ENCODE measurements at places on chromosomes 3 and 15.

DNA sequence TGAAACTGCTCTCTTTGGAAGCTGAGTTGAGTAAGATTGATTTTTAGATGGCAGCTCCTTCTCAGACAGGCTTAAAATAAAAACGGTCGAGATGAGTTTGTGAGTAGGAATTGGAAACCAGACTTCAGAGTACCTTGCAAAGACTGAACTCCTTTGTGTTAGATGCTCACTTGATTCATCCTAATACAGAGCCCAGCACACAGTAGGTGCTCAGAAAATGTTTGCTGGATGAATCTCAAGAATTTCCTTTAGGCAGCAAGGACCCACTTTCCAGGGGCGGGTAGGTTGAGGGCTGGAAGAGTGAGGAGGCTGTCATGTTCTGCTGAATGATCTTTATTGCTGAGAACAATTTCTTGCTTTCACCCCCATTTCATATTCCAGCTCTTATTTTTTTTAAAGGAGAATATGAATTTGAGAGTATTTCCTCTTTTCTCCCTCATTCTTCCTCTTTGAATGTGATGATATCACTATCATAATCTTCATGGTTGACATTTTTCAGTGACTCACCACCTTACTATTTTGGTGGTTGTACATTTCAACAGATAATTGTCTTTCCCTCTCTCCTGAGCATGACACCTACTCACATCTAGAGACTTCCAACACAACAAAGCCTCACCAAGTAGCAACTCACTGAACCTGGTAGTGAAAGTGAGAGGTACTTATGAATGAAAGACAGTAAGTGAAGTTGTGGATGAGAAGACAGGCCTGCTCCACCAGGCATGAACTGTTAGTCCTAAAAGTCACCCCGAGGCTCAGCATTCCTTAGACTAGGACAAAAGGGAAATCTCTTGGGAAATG, 113.3 kb downstream of the PDCD6IP start:
- DNase-seq: no peak

DNA sequence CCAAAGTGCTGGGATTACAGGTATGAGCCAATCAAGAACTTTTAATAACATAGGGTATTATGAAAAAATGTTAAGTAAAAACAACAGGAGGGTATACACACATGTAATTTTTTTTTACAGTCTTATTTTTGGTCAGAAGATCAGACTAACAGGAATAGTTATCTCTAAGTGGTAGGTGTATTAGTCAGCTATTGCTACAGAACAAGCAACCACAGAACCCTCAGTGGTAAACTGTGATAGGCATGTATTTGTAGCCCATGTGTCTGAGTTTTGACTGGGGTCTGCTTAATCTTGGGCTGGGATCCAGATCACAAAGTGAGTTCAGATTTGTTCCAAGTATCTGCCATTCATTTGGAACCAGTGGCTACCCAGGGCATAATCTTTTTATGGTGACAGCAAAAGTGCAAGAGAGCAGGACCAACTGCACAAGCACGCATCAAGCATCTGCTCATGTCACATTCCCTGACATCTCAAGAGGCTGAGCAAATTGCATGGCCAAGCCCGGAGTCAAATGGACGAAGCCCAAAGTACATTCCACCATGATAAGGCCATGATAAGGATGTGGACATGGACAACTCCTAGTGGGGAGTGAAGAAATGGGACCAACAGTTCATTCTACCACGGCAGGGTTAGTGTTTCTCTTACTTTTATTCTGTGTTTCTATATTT, 3.0 kb upstream of the IL5RA start:
- DNase-seq: no peak

- no peak for DNase-seq
Measured at GRCh38 chr15:32007355-32007960, 22.9 kb upstream of the CHRNA7 start.

DNA sequence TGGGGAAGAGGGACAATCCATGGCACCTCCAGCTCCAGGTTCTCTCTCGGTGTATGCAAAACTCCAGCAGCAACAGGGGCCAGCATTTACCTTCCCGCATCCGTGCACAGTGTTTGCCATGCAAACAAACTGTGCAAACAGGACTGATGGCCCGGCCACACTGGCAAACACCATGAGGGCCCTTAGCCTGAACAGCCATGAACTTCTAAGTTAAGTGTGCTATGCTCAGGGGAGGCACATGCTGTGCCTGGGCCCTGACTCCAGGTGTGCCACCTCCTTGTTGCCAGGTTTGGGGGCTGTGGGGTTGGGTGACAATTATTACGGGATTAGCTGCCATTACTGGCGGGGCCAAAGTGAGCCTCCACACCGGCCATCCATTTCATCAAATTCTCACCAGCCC, 57.5 kb downstream of the CACNA2D2 start:
- no peak for DNase-seq

GRCh38 chr3:66362541-66362941, 138.3 kb downstream of the LRIG1 start:
- no peak for DNase-seq

GRCh38 chr3:55658270-55658669, 171.2 kb upstream of the WNT5A start:
- DNase-seq: no peak

GRCh38 chr3:63521657-63522056, 130.8 kb upstream of the SNTN start:
- DNase-seq: no peak

GRCh38 chr15:64093627-64094417, at the start of gene CIAO2A:
CIAO2A (minus strand) TSS chr15:64093838; CDS start chr15:64093768, 70 bp downstream.
- DNase-seq: peak; percentile 99

DNA sequence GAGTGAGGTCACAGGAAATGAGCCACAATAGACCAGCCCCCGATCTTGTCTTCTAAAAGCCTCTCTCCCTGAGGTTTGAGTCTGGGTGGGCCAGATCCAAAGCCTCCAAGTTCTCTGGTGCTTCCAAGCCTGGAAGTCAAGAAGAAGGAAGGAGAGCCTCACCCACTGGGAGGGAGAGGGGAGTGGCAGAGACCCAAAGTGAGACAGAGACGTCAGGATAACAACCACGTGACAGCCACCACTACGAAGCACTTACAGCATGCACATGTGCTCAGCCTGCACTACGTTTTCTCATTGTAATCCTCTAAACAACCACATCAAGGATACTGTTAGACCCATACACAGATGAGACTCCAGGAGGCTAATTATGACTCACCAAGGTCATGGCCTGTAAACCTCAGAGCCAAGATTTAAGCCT, 197.3 kb upstream of the LINGO1 start:
- no peak for DNase-seq

DNA sequence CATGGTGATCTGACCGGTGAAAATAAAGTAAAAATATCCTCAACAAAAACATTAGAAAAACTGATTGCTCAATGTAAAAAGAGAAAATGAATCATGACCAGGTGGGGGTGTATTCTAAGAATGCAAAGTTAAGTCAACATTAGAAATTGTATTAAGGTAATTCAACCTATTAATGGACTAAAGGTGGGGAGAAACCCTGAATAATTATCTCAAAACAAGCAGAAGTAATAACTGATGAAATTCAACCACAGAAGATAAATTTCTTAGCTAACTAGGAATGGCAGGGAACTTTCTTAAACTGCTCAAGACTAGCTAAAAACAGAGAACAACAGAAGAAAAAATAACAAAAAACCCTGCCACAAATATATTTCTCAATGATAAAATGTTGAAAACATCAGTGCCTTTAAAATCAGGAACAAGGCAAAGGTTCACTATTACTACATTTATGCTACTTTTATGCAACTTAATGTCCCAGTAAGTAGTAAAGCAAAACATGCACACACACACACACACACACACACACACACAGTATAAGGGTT, 204.4 kb upstream of the THBS1 start:
- no peak for DNase-seq

- no peak for DNase-seq
Measured at GRCh38 chr3:42699511-42699971, 3.1 kb downstream of the HHATL start.
